NCI-H1436 treated with DMSO at 0.1 percent for 48 hours (cell line): ENCODE measurements at places on chromosomes 11 and 22.
A peak's percentile ranks its signal among the peaks of the same experiment; 100 is the strongest.

- no peak for DNase-seq
These were observed 988 bp downstream of the RPS3 start for GRCh38 chr11:75400146-75400865.

GRCh38 chr11:1230456-1231395 is 7.9 kb downstream of the MUC5B start:
- DNase-seq, result no peak

- DNase-seq, result no peak
These were observed 569 bp upstream of the YPEL1 start for GRCh38 chr22:21736084-21736642.

- DNase-seq, result no peak
These were observed 667.5 kb upstream of the CHORDC1 start for GRCh38 chr11:90890347-90890746.

DNA sequence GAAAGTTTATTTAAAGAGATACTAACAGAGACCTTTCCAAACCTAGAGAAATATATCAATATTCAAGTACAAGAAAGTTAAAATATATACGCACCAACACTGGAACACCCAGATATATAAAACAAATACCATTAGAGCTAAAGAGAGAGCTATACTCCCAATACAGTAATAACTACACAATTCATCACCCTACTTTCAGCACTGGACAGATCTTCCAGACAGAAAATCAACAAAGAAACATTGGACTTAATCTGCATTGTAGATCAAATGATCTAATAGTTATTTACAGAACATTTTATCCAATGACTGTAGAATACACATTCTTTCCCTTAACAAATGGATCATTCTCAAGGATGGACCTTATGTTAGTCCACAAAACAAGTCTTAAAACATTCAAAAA is 311.9 kb downstream of the METTL15 start:
- DNase-seq, result no peak

DNA sequence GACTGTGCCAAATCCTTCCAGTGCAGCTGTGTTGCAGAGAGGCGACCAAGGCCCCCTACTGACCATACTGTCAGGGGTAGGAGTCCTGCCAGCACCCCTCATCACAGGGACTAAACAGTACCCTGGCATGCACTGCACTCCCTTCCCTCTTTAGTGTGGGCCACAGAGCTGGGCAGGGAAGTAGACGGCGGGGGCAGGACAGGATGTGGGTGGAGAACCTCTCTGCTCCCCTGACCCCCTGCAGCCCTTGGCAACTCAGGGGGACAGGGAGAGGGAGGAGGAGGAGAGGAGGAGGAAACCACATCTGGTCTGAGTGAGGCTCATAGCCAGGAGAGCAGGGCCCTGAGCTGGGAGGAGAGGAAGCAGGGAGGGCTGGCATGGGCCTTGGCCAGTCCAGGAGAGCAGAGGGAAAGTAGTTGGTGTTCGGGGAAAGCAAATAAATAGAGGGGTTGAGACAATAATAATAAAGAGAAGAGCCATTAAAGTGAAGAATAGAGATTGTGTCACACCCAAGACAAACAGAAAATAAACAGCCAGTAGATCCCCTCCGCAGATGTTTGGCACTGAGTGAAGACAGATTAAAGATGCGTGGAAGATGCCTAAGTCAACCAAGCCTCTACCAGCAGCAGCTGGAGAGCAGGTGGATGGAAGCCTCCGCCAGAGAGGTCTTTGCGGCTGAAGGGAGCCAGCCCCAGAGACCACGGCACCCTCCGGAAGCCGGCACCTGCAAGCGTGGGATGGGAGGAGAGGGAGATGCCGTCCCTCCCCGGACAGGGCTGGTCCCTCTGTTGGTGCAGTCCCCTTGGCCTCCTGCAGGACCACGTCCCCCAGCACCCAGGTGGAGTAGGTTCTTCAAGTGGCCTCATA is 61.5 kb downstream of the RPUSD4 start:
- DNase-seq, result no peak

- DNase-seq, result peak; percentile 44
These were observed 89.8 kb upstream of the PARVA start for GRCh38 chr11:12287374-12288211.

- no peak for DNase-seq
These were observed 136.8 kb downstream of the PKNOX2 start for GRCh38 chr11:125301346-125301745.

- no peak for DNase-seq
These were observed 53.0 kb downstream of the KCNA4 start for GRCh38 chr11:29963796-29964195.

- no peak for DNase-seq
These were observed 123.8 kb upstream of the NTM start for GRCh38 chr11:131246663-131247062.

DNA sequence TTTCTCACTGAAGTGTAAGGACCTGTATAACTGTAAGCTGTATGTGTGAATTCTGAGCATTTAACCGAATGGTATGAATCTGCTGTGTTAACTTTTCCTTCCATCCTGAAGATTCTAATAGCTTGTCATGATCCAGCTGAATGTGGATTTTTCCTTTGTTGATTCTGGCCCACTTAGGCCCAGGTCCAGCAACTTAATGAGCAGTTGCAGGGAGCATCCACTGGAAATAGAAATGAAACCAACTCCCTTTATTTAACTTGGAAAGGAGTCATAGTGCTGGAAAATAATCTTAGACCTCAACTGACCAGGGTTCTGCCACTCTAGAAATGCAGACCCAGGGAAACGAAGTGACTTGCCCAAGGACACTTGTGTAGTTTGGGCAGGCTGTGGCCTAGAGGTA is 142.3 kb upstream of the MTNR1B start:
- DNase-seq, result no peak

DNA sequence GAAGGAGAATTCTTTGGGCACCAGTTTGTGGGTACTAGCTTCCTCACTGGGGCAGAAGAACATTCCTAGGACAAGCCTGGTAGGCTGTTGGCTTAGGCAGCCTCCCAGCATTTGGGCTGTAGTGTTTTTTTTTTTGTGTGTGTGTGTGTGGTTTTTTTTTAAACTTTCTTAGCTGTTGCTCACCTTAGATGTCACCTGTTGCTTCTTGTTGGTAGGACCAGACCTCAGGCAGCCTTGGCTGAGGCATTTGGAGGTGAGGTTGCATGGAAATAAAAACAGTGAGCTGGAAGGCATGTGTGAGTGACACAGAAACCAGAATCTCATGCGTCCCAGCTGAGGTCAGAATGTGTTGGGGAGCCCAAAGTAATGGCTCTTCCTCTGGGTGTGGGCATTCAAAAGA is 21.3 kb downstream of the AMPD3 start:
- DNase-seq, result no peak

DNA sequence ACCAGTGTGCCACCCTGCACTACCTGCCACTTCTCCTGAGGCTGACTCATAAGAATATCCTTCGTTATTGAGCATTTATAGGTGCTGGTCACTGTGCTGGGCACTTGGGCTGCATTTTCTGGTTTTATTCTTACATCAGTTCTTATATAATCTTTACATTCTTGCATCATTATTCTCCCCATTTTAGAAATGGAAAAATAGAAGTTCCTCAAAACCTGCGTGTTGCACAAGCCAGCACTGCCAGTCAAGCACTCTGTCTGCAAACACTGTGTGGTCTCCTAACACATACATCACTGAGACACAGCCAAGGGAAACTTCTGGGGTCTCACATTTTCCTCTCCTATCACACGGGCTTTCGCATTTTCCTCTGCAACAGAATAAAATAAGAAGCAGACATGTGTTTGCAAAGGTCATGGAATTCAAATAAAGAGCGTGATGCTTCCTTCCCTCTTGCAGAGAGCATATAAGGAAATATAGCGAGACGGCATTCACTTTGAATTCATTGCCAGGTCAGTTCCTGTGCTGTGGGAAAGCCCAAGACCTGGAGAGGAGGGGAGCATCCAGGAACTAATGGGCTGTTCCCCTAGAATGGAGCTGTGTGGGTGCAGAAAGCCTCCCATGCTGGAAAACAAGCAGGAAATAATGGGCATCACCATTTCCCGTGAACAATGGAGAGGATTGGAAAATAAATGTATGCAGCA is 73.9 kb upstream of the SEZ6L start:
- DNase-seq, result no peak

- no peak for DNase-seq
These were observed 142.8 kb downstream of the MAML2 start for GRCh38 chr11:96200243-96200642.

- DNase-seq, result no peak
These were observed 499.3 kb upstream of the TENM4 start for GRCh38 chr11:79940165-79940564.

DNA sequence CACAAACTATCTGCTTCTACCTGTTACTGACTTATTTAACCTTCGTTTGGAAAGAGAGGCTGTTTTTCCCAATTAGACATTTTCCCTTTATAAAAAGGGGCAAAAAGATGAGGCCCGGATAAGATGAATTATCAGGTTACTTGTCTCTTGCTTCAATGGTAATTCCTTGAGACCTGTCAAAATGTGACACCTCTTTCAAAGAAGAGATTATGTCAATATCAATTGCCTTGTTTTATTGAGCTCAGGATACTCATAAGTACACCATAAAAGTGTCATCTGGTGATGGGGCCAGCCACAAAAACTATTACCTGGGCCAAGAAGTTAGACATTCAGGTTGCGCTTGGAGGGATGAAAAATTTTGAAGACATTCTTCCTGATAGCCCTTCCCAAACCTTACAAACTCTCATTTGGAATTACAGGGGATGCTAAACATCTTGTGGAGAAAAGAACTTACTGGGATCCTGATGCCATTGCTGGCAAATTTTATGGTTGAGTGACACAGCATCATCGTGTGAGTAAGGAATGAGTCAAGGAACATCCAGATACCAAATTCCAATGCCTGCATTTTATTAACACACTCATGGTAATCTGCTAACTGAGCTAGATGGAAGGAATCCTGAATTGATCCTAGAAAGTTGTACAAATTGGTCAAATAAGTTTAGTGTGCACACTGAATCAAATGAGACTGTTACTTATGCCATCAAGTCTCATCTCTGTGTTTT is 1071.2 kb downstream of the LRRC4C start:
- DNase-seq, result no peak

DNA sequence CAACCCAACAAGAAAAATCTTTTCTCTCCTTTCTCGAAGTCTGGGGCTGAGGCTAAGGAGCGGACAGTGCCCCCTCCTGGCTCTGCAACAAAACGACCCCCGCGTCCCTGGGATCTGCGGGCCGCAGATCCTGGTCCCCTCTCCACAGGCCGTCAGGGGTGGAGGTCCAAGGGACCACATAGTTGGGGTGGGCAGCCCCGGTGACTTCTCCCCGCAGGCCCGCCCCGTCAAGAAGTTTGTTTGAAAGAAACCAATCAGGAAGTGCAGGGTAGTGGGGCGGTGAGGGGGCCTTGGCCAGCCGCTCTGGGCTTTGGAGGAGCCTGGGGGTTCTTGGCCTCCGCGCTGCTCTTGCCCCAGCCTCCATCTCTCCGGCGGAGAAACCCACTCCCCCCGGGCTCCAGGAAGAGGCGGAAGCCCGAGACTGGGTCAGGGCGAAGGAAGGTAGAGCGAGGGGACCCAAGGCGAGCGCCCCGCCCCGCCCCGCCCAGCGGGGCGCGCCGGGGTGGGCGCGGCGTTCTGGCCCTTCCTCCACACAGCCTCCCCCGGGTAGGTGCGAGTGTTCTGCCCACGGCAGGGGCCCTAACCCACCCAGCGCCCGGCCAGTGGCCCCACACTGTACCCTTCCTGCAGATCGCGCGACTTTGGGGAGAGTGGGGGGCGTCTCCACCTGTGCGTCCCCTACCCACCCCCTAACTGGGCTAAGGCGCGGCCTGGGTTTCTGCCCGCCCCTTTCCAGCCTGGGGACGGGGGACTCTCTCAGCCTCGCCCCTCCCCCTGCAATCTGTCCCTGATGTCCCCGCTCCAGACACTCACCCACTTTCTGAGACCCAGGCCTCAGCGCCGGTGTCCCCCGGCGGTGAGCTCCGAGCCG is 1.3 kb downstream of the TP53I11 start:
- DNase-seq, result no peak

- no peak for DNase-seq
These were observed 203.4 kb downstream of the CADM1 start for GRCh38 chr11:115300660-115301428.

DNA sequence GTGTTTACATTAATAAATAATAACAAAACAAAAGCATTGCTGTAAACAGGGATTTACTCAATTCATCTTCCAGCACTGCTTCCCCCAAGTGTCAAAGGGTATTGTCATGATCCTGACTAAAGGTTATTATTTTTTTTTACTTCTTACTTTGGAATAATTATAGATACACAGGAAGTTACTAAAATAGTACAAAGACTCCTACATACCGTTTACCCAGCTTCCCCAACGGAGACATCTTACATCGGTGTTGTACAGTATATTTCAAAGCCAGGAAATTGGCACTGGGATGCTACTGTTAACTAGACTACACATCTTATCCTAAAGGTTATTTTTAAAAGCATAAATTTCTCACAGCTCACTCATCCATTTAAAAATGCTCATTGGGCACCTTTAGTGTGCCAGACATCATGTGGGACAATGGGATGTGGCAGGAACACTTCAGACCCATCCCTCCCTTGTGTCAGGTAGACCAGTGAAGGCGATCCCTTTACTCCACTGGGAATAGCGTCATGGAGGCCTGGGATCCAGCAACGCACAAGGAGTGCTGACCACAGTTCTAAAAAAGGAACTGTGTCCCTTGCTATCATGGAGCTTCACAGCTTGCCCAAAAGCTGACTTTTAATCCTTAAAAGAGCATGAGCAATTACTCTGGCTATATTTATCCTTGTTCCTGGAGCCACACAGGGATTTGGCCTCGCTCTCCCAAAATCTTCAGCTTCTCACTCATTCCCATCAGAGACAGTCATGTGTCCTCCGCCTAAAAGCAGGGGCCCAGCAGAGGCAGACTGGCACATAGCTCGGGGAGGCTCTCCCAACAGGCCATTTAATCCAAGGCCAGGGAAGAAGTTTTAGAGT is 3.1 kb upstream of the IRAG1 start:
- no peak for DNase-seq

GRCh38 chr11:68128682-68129327 is 7.6 kb upstream of the CHKA start:
- no peak for DNase-seq

GRCh38 chr22:33756508-33756949 is 163.7 kb downstream of the LARGE1 start:
- no peak for DNase-seq

GRCh38 chr11:9092072-9092471 is 673 bp upstream of the SCUBE2 start:
- no peak for DNase-seq

DNA sequence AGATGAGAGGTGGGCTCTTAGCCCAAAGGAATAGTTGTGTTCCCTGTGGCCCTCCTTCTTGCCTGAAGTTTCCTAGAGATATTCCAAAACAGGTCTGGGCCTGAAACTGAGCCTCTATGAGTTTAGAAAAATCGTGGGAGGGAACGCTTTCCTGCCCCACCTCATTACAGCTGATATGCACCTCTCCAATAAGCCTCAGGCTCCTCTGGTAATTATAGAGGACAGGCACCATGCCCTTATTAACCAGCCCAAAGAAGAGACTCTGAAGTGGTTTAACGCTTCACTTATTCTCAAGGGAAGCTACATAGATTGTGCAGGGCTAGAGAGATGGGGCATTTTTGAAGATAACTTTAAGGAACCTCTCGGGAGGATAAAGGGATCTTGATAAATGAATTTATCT is 3.4 kb upstream of the MPZL2 start:
- no peak for DNase-seq

- DNase-seq, result peak; percentile 14
These were observed 14.2 kb upstream of the MUC6 start for GRCh38 chr11:1050581-1051355.

GRCh38 chr22:24156141-24156912 is 25.0 kb upstream of the SUSD2 start:
- no peak for DNase-seq

GRCh38 chr11:117070016-117070415 is 28.2 kb downstream of the SIK3 start:
- DNase-seq, result no peak

- DNase-seq, result no peak
These were observed 35.7 kb downstream of the MUC5B start for GRCh38 chr11:1258401-1259075.

- no peak for DNase-seq
These were observed 451.6 kb upstream of the CADM1 start for GRCh38 chr11:115955803-115956202.
